ENCODE measurements at places on chromosomes 5 and 9.

GRCh38 chr9:132041798-132042197, 37.9 kb downstream of the MED27 start:
- DNase-seq, result no peak

DNA sequence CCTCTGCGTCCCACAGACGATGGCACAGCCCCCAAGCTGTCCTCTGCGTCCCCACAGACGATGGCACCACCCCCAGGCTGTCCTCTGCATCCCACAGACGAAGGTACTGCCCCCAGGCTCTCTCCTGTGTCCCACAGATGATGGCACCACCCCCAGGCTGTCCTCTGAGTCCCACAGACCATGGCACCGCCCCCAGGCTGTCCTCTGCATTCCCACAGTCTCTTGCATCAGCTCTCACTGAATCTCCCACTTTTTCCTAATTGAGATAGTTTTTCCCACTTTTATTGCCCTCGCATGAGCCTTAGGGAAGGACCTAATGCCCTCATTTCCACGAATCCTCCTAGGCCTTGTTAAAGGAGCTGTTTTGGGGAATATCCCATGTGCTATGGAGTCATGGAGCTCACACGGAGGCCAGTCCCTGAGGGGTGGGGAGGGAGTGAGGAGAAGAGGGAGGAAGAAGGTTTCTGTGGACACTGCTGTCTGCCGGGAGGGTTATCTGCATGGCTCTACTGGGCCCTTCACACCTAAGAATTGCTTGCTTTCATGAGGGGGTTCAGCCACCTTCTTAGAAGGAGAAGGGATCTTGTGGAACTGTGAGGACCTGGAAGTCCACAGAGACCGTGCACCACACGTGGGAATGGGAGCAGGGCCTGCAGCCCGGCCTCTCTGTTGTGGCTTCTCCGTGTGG, 58.2 kb upstream of the PTCH1 start:
- DNase-seq, result no peak

DNA sequence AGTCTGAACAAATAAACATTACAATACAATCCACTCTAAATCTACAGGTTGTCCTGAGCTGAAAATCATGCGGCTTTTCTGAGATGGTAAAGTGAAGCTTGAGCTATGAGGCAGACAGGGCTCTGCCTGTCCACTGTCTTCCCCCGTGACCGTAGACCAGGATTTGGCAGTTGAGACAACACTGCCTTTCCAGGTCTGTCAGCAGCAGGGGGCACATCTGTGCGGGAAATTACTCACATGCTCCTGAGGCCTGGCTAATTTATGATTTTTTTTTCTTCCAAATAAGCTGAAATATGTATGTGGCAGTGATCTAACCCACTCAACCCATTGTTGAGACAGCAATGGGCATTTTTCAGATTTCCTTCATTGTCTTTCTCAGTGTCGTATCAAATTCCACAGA, 307.9 kb downstream of the FBXL7 start:
- DNase-seq, result no peak

- no peak for DNase-seq
Measured at GRCh38 chr9:112035166-112035826, 138.7 kb downstream of the UGCG start.

DNA sequence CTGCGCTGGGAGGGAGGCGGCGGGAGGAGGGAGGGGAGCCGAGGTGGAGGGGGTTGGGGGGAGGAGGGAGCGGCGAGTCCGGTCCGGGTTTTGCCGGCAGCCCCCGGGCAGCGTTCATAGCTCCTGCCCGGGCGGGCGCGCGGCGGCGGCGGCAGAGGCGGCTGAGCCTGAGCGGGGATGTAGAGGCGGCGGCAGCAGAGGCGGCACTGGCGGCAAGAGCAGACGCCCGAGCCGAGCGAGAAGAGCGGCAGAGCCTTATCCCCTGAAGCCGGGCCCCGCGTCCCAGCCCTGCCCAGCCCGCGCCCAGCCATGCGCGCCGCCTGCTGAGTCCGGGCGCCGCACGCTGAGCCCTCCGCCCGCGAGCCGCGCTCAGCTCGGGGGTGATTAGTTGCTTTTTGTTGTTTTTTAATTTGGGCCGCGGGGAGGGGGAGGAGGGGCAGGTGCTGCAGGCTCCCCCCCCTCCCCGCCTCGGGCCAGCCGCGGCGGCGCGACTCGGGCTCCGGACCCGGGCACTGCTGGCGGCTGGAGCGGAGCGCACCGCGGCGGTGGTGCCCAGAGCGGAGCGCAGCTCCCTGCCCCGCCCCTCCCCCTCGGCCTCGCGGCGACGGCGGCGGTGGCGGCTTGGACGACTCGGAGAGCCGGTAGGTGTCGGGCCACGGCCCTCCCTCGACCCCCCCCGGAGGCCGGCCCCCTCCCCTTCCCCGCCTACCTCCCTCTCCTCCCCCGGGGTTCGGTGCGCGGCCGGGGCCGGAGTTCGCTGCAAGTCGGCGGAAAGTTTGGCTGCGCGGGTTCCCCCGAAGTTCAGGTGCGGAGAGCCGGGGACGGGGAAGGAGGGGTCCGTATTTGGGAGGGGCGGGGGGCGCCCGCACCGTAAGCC, at the start of gene CXXC5:
TSS of gene CXXC5 (plus strand) at position 145 of the 877 bp plus-strand sequence. CDS start 32,175 bp downstream, outside the sequence.
- no peak for DNase-seq

DNA sequence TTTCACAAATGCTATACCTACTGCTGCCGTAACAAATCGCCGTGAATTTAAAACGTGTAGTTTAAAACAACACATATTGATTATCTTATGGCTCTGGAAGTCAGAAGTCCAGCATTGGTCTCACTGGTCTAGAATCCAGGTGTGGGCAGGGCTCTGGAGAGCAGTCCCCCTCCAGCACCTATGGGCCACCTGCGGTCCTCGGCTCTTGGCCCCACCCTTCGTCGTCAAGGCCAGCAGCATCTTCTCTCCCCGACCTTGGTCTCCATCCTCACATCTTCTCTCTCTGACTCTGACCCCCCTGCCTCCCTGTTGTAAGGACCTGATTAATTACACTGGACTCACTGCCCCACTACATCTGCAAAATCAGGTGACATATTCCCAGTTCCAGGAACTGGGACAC, 106.4 kb upstream of the COL5A1 start:
- DNase-seq, result no peak

DNA sequence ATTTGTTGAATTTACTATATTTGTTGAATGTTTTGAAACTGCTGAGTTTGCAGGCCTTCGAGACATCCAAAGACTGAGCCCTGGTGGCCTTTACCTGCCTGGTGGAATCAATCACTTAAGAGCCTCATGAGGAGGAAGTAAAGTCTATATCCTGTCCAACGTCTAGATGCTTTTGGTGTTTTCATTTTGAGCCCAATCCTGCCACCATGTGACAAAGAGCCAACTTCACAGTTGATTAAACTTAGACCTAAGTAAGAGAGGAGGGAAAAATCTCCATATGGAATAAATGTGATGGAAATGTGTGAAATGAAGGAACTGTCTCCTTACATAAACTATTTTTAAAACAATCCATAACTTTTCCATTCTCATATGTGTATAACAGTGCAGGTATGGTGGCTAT, 220.1 kb downstream of the PRR16 start:
- DNase-seq, result no peak

GRCh38 chr9:113177251-113177650, 26.4 kb downstream of the SLC31A2 start:
- no peak for DNase-seq

DNA sequence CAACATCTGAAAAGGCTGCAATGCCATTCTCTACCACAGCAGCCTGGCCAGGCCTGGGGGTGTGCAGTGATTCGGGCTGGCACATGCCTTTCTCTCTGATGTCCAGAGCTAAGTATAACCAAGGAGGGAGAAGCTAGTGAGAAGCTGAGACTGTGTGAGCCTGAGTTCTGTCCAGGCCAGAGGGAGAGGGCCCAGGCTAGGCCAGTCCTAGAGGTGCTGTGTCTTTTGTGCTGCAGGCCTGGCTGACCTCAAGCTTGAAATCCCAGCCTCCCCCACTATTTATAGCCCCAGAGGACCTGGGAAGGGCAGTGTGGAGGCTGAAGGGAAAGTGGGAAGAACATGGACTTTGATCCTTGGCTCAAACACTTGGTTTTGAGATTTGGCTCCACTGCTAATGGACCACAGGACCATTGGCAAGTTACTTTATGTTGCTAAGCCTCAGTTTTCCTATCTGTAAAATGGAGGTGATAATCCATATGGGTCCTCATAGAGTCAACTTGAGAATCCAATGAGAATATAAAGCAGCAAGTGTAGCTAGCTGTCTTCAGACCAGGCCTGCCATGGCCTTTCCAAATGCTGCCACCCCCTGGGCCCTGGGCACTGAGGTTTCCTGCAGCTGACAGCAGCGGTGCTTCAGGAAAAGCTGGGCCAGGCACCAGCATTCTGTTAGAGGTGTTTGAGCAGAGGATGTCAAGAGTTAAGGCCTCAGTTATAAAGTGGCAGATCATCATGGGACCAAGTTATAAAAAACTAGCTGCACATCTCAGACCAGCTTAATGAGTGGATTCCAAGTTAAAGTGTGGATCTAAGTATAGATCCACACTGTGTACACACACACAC, 21.1 kb downstream of the BNIP1 start:
- no peak for DNase-seq

DNA sequence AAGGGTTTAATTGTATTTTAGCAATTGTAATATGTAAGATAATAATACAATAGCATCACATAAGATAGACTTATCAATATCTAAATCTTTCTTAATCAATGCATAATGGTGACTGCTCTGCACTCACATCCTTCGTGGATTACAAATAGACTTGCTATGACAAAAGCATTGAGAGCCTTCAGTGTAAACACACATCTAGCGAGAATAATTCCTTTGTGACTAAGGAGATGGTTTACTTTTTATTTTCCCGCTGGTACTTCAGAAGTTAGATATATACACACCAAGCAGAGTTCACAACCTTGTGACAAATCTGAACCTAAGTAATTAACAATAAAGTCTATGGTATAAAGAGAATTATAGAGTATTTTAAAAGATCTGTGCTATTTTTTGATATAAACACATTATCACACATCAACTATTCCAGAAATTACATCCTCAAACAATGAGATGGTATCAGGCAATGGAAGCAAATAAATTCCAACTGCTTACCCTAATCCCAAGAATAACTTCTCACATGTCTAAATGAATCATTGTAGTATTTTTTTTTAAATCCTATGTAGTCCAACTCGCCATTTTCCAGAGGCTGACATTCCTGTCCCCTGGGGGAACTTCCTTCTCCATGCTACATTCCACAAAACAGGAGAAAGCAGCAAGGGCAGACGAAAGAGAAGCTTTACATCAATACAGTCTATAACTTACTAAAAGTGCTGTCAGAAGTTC, 51.2 kb downstream of the MAPKAP1 start:
- DNase-seq, result no peak

DNA sequence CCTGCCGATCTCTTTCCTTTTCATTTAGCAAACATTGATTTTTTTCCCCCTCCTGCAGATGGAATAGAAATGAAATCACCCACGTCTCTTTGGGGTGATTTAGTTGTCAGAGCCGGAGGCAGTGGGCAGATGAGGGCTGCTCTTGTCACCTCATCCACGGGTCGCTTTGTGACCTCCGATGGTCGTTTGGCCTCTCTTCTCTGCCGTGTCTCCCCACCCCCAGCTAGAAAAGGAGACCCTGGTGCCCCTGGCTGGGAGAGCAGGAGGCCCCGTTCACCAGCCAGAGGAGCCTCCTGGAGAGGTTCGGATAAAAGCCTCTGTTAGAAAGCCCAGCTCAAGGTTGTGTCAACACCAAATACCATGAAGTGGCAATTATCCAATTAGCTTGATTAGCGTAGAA, 21.6 kb upstream of the RXRA start:
- no peak for DNase-seq

DNA sequence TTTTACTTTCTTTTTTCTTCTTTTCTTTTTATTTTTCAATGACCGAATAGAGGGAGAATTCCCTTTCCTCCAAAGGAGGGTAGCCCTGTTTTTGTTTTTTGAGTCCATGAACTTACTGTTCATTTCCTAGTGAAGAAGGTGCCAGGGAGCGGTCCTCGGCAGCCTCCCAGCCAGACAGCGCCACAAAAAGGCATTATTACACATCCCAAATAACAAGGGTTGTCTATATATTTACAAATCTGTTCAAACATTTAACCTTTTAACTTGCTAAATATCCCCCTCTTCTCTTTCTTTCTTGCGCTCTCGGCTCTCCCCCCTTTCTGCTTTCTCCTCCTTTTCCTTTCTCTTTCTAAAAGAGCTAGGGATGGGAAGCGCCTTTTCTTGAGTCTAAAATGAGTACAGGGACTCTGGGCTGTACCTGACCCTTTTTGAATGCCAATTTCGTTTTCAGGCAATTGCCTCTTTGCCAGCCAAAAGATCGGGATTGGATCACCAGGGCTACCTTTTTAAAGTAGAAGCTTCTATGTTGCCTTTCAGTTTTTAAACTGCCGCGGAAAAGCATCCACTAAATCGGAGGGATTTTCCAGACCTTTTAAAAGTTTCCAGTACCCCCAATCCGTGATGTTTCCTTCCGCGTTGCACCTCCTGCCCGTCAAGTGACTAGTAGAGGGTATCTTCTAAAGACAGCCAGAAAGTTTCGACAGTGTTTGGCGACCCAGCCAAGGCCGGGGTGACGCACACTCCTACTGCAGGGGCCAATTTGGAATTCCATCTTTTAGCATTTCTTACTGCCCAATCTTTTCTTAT, 125.6 kb downstream of the TMEM161B start:
- DNase-seq, result no peak

- DNase-seq, result no peak
Measured at GRCh38 chr5:142888469-142889085, 118.4 kb downstream of the ARHGAP26 start.

GRCh38 chr9:14366076-14366475, 52.1 kb upstream of the NFIB start:
- DNase-seq, result no peak

DNA sequence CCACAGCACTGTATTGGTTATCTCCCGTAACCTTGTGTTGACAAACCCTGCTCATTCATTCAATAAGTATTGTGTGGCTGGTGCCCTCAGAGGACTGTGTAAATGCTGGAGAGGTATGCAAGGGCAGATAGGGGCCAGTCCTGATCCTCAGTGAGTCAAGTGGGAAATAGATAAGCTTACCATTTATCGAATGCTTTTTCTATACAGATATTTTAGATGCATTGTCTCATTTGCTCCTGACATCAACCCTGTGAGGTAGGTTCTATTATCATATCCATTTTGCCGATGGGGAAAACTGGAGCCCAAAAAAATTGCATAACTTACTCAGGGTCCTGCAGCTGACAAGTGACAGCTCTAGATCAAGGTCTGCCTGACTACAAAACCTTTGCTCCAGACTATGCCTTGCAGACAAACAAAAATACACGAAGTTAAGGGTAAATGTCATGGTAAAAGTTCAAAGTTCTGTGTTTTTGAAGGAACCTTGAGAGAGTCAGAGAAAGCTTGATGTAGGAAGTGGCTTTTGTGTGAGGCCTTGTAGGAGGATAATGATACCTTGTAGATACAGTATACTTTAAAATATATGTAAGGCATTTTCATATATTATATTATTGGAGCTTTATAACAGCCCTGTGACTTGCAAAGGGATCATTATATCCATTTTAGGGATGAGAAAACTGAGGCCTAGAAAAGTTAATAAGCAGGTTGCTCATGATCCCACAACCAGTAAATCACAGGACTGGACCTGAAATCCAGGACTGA, 22.7 kb downstream of the CYFIP2 start:
- no peak for DNase-seq

All from stimulated activated CD8-positive, alpha-beta memory T cell treated with anti-CD3 and anti-CD28 coated beads, Interleukin-7, amount 100 ng/mL, for 24 hours (primary cell).